ENCODE measurements at places on chromosomes 5 and 9.

- peak; percentile 70 for DNase-seq
These were observed 106.1 kb downstream of the THBS4 start for GRCh38 chr5:80141147-80141671.

GRCh38 chr9:76371901-76372300, 22.3 kb downstream of the RFK start:
- peak; percentile 46 for DNase-seq

- DNase-seq = no peak
These were observed 34.4 kb downstream of the SNX18 start for GRCh38 chr5:54551926-54552325.

- DNase-seq = no peak
These were observed 119.5 kb downstream of the YTHDC2 start for GRCh38 chr5:113632996-113633395.

GRCh38 chr5:123681061-123681460, 169.1 kb downstream of the CSNK1G3 start:
- no peak for DNase-seq

DNA sequence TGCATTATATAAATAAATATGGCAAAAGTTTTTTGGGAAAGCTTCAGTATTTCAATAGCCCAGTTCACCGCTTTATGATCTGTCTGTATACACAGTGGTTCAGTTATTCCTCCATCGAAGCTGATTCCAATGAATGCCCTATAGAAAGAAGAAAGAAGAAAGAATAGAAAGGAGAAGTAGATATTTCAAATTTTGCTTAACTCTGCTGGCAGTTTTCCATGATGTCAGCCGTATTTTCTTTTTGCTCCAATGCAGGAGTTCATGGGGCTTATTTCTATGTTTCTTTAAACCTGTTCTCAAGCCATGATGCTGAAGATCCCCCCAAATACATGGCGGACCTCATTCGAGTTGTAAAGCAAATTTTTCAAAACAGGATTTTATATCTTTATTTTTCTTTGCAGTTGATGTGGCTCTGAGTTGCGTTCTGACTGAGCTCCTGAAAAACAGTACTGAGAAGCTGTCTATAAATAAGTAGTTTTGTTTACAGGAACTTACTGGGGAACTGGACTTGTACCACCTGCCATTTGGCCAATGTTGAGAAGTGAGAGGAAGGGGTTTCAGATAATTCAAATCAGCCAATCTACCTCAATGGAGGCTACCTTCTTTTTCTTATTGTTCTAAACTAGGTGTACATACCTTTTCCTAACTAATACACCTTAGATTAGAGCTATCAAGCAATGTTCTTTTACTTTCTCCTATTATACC, 418.5 kb upstream of the MEF2C start:
- no peak for DNase-seq

- no peak for DNase-seq
These were observed 211.6 kb downstream of the SYK start for GRCh38 chr9:91012933-91013841.

DNA sequence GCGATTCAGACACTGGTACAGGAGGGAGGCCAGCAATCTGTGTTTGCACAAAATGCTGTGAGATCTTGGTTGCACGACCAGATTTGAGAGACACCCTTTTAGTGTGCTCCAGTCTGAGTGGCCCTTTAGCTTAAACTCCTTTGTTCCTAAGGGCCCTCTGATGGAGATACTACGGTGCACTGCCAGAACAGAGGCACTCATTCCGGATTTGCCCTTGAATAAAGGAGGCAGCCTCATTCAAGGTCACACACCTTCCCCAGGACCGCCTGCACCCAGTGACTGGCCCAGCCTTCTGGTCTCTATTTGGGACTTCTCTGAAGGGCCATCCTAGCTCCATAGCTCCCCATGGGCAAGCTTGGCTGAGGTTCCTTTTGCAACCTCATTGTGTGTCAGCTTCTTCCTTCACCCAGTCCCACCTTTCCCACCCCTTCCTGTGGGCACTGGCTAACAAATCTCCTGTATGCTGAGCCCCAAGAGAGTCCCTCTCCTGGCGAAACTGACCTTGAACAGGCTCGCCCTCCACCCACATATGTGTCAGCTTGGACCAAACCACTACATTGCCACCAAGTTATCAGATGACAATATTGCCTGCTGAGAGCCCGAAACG, 191.7 kb downstream of the GABBR2 start:
- no peak for DNase-seq

GRCh38 chr9:120895951-120896350, 19.0 kb upstream of the PHF19 start:
- DNase-seq = no peak

DNA sequence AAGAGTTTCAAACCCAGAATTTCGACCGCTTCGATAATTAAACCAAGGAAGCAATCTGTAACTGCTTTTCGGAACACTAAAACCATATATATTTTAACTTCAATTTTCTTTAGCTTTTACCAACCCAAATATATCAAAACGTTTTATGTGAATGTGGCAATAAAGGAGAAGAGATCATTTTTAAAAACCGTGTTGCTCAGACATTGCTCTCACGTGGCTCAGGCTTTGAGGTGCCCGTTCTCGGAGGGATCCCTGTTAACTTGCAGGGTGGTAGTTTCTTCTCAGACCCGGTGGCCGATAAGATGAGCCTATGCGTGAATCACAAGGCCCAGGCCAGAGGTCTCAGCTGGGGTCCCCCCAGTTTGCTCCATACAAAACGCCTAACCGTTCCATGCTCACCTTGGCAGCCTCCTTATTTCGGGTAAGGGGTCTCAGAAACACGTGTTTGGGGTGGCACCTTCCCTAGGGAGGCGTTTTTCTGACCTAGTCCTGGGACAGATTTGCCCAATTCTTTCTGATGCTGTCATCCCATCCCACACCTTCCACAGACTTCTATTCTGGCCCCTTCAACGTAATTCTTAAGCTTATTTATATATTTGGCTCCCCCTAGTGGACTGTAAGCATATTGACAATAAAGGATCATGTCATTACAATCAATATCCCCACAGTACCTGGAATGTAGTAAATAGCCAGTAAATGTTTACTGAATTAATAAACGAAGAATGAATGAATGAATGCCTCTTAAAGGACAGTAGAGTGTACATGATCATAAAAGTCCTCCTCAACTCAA, 48.1 kb downstream of the THBS4 start:
- peak; percentile 95 for DNase-seq

- no peak for DNase-seq
These were observed 51.9 kb upstream of the SPDL1 start for GRCh38 chr5:169531631-169532030.

GRCh38 chr5:151685749-151686673, 704 bp downstream of the SPARC start:
- DNase-seq = peak; percentile 51

DNA sequence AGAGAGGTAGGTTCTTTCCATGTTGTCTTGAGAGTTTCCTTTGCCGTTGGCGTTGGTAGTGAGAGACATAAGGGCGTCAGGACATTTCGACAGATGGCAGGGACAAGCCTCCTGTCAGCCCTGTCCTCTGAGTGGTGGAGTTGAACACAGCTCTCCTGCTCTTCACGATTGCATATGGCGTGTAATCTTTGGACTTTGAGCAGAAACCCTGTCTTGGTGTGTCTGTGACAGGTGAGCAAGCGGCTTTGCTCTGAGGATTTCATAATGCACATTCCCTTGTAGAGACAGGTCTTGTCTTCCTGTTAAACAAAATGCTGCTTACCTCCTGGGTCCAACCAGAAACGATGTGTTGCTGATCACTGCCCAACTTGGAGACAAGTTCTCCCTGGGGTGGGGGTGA, 146.5 kb downstream of the NXNL2 start:
- no peak for DNase-seq

DNA sequence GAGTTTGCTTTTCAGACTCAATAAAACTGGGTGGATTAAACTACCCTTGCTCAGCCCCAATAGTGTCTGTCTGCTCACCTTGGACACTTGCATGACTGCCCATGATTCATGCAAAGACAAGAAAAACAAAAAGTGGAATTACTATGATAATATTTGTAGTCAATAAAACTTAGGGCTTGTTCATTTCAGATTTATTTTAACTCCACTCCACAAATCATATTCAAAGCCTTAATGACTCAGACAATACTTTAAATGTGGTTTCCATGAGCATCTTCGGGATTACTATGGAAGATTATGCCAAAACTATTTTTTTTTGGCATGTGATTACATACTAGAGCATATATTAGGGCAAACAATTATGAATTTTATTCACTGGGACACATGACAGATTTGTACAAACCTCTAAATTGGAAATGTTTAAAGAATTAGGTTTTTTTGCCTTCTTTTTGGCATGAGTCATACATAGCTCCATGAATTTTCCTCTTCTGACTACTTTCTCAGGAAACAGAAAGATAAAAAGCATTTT, 468.9 kb downstream of the ACTL7B start:
- DNase-seq = peak; percentile 69

- no peak for DNase-seq
These were observed 974 bp upstream of the SLC12A2 start for GRCh38 chr5:128082551-128083032.

DNA sequence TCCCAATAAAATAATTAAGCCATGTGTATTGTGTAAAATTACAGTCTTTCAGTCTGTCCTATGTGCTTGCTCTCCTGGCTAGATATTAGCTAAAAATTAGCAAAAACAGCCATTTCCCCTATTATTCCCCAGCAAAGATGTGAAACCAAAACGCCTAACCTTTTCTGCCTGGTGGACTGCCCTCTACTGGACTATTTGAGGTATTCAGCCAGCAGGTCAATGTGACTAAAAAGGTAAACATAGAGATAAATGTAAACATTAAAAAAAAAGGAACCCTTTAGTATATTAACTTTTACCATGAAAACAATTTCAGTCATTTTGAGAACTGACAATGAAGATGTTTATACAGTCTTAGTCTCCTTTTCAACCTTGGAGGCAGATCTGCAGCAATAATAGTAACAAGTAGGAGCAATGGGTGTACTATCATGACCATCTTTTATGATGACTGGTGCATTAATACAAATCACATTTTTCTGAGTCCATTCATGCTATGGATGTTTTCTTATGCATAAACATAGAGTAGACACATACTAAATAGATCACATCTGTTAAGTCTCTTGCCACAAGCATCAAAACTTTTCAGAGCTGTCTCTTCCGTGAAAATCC, 10.1 kb downstream of the ATG12 start:
- peak; percentile 81 for DNase-seq

GRCh38 chr5:75660678-75661465, 49.6 kb downstream of the ANKDD1B start:
- DNase-seq = no peak

GRCh38 chr9:105828596-105829213, 134.4 kb downstream of the TMEM38B start:
- DNase-seq = no peak

GRCh38 chr9:129081388-129081904, 535 bp downstream of the DOLPP1 start:
- DNase-seq = no peak

DNA sequence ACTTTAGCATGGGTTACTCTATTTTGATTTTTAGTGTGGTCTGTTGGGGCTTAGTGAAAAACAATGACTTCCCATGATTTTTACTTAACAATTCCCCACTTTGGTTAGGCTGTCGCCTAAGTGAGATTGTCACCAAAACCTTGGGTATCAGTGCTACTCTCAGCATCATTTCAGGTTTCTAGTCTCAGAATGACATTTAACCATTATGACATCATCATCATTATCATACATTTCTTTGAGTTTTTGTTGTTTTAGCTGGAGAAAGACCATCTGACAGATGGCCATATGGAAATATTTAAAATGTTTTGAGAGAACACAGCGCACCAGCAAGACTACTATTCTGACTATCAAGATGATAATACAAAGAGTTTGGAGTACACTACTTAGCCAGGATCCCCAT, 551.0 kb upstream of the PTPRD start:
- no peak for DNase-seq

DNA sequence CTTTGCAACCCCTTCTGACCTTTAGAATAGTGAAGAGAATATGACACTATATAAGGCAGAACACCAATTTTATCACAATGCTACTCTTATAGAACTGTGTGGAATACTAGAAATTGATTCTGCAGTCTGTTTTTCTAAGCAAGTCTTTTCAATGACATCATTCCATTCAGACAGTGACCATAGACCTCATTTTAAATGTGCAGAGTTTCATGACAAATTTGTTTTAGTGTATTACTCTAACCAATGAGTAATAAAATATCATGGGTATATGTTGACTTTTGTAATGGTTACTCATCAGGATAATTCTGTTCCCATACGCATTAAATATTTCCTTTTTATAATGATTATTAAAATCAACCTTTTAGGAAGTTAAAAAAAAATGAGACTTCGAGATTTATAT, 219.9 kb downstream of the COX7C start:
- no peak for DNase-seq

GRCh38 chr9:93193388-93194220, 9.7 kb downstream of the WNK2 start:
- DNase-seq = no peak

DNA sequence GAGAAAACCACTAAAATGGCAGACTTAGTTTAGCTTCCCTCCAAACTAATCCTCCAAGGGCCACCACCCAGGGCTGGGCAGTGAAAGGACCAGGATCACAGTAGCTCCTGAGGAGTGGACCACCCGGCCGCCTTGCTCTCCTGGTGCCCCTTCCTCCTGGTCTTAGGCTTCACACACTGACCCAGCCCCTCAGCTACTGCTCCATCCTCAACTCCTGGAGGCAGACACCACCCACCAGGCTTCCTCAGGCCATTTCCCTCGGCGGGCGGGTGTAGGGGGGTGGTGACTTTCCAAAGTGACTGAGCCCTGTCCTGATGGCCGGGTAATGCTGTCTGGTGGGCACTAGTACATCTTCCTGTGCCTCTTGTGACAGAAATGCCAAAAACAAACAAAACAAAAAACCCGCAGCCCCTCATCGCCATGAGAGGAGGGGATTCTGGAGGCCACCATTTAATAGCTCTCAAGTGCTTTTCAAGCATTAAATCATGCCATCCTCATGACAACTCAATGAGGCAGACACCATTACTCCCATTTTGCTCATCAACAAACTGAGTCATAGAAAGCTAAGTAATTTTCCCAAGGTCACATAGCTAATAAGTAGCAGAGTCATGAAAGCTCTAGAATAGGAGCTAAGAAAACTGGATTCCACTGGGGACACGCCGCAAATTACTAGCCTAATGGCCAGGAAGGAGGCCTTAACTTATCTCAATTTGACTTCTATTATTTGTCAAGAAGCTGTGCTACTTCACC, 91.3 kb upstream of the LRRTM2 start:
- no peak for DNase-seq

DNA sequence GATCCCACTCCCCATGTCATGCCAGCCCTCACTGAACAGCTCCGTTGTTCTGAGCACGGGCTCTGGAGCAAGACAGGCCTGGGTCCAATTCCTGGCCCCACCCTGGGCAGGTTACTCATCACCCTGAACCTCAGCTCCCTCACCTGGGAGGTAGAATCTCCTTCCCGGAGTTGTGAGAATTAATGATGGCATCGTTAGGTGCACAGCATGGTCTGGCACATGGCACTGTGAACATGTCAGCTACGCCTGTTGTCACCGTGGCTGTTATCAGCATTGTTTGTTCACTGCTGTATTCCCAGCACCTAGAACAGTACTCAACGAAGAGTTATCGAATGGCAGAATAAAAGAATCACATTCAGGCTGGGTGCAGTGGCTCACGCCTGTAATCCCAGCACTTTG, 43.0 kb downstream of the LRSAM1 start:
- DNase-seq = no peak

Measured in adipocyte (in vitro differentiated cells).